ENCODE measurements at places on chromosomes 13 and 19. TPM values are rescaled to one million over a fixed set of nuclear protein-coding genes. Genes with fewer than 3 reads are reported as not detected.
A peak's percentile ranks its signal among the peaks of the same experiment; 100 is the strongest.

GRCh38 chr13:114131583-114132418, 622 bp downstream of the RASA3 start:
- no peaks in the 10 kb centered on the region for H3K36me3 ChIP-seq
- H3K27ac ChIP-seq, result peak overlapping the region; percentile 84
- H3K27me3 ChIP-seq, result no peaks in the 10 kb centered on the region
- peak; percentile 68 for DNase-seq
- H3K4me1 ChIP-seq, result peaks cover 55% of the 10 kb centered on the region

GRCh38 chr13:35926859-35927530, 204.2 kb downstream of the DCLK1 start:
- no peak overlapping the region for H3K4me3 ChIP-seq
- H3K27me3 ChIP-seq, result no peaks in the 10 kb centered on the region
- no peaks in the 10 kb centered on the region for H3K36me3 ChIP-seq
- DNase-seq, result no peak
- no peaks in the 10 kb centered on the region for H3K4me1 ChIP-seq

DNA sequence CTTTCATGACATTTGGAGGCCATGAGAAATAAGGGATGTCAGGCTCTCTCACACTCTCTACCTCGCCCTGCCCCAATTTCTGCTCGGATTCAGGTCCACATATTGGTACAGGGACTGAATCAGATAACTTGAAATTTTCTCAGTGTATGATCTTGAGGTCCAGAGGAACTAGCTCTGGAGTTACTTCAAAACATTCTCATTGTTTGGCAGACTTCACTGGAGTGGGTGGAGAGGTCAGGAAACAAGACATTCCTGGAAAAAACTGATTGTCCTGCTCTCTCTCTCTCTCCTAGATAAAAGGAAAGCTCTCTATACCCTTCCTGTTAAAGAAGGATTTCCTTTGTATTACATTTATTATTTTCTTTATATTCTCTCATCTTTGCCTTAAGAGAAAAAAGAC, 428.1 kb upstream of the DACH1 start:
- H3K27me3 ChIP-seq, result no peaks in the 10 kb centered on the region
- DNase-seq, result no peak
- no peaks in the 10 kb centered on the region for H3K4me1 ChIP-seq
- H3K36me3 ChIP-seq, result no peaks in the 10 kb centered on the region
- no peak overlapping the region for H3K4me3 ChIP-seq

DNA sequence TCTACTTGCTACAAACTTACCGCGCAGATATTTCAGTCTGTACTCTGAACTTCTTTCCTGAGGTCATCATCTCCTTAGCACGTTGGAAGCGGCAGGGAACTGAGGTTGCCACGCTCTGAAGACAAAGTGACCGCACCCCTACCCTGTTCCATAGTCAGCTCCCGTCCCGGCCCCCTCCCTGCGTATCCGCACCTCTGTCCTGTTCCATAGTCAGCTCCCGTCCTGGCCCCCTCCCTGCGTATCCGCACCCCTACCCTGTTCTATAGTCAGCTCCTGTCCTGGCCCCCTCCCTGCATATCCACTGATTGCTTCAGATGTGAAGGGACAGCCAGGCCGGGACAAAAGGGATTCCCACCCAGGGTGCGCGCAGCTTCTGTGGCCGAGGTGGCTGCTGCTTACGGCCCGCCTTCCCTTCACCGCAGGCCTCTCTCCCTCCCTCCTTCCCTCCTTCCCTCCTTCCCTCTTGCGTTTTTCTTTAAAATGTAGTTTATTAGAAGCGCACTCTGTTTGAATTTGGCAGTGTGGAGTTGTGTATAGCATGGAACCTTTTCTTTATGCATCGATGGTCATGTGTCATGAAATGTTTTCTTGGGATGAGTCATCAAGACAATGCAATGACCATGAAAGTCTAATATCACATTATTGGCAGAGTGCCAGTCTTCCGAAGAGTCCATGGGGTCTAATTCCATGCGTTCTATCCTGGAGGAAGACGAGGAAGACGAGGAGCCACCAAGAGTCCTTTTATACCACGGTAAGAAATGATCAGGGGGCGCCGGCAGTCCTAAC, 21.9 kb upstream of the NDUFS7 start:
- H3K36me3 ChIP-seq, result peaks cover 29% of the 10 kb centered on the region
- H3K4me3 ChIP-seq, result no peak overlapping the region
- H3K4me1 ChIP-seq, result peaks cover 31% of the 10 kb centered on the region
- H3K27ac ChIP-seq, result no peak overlapping the region
- no peaks in the 10 kb centered on the region for H3K27me3 ChIP-seq

GRCh38 chr19:48868114-48868886, at the start of gene PLEKHA4:
Gene PLEKHA4 (minus strand): TSS chr19:48868617. CDS start chr19:48867620, 997 bp downstream.
- H3K36me3 ChIP-seq, result no peaks in the 10 kb centered on the region
- DNase-seq, result no peak
- H3K4me3 ChIP-seq, result no peak within 1 kb of the TSS
- no peaks in the 10 kb centered on the region for H3K27me3 ChIP-seq
- no peak within 1 kb of the TSS for H3K27ac ChIP-seq
- H3K4me1 ChIP-seq, result peaks cover 12% of the 10 kb centered on the region

DNA sequence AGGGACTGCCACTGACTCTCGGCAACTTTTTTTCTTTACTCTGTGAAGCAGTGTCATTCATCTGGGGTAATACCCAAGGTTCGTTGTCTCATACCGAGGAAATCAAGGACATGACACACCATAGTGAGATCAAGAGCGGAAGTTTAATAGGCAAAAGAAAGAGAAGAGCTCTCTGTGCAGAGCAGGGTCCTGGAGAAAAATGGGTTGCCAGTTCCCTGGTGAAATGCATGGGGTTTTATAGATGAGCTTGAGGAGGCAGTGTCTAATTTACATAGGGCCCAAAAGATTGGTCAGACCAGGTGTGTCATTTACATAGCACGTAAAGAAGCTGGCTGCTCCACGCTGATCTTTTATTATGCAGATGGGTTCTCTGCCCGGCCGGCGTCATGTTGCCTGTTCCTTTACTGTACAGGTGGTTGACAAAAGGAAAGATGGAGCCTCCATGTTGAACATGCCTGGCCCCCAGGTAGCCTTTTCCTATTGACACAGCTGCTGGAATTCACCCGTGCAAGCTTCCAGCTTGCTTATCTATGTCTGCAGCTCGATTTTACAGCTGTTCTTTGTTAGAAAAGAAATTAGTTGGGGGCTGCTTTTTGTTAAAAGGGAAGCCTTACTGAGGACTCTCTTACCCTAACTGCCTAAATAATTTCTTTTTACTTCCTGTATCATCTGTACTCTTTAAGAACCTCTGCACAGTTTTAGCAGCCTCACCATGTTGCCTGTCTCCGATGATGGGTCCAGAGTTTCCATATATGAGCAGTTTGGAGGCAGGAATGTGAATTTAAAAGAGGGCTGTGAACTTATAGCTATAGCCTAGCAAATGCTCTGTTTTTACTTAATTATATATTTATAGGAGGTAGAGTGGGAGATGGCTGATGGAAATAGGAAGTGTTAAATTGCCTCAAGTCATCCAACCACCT, 98.0 kb upstream of the DIAPH3 start:
- H3K27me3 ChIP-seq, result peaks cover 2% of the 10 kb centered on the region
- no peak overlapping the region for H3K4me3 ChIP-seq
- no peak overlapping the region for H3K27ac ChIP-seq
- no peaks in the 10 kb centered on the region for H3K36me3 ChIP-seq
- H3K4me1 ChIP-seq, result no peaks in the 10 kb centered on the region
- no peak for DNase-seq

DNA sequence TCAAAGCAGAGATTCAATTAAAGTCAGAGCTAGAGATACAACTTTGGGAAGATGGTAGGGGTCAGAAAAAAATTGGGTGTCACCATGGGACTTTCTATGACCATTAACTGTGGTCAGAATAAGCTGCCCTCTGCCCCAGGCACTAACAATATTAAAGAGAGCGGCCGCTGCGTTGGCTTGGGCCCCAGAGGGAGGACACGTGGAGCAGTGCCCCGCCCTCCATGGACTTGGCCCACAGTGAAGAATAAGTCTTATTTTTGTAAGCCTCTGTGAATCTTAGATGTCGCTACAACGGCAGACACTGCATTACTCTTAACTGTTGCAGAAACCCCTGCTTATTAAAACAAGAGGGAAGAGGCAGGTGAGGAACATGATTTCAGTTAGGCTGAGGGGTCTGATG, 172.7 kb downstream of the UQCRFS1 start:
- no peak overlapping the region for H3K27ac ChIP-seq
- H3K27me3 ChIP-seq, result no peaks in the 10 kb centered on the region
- no peaks in the 10 kb centered on the region for H3K36me3 ChIP-seq

DNA sequence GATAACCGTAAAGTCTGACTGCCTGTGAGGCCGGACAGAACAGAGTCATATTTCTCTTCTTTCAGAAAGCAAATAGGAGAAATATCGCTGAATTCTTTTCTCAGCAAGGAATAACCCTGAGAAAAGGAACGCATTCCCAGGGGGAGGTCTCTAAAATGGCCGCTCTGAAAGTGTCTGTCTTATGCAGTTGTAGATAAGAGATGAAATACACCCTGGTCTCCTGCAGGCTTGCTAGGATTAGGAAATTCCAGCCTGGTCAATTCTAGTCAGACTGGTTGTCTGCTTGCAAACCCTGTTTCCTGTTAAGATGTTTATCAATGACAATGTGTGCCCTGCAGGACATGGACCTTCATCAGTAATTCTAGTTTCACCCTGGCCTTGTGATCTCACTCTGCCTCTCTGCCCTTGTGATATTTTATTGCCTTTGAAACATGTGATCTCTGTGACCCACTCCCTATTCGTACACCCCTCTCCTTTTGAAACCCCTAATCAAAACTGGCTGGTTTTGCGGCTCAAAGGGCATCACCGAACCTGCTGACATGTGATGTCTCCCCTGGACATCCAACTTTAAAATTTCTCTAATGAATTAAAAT, 934.8 kb upstream of the SPRY2 start:
- no peaks in the 10 kb centered on the region for H3K36me3 ChIP-seq
- DNase-seq, result no peak
- no peak overlapping the region for H3K27ac ChIP-seq
- H3K4me1 ChIP-seq, result no peaks in the 10 kb centered on the region
- no peak overlapping the region for H3K4me3 ChIP-seq
- no peaks in the 10 kb centered on the region for H3K27me3 ChIP-seq

- no peaks in the 10 kb centered on the region for H3K27me3 ChIP-seq
- no peak for DNase-seq
- no peak overlapping the region for H3K4me3 ChIP-seq
- peak overlapping the region; percentile 77 for H3K27ac ChIP-seq
- H3K36me3 ChIP-seq, result no peaks in the 10 kb centered on the region
Measured at GRCh38 chr19:43699506-43700394, 16.1 kb upstream of the IRGC start.

DNA sequence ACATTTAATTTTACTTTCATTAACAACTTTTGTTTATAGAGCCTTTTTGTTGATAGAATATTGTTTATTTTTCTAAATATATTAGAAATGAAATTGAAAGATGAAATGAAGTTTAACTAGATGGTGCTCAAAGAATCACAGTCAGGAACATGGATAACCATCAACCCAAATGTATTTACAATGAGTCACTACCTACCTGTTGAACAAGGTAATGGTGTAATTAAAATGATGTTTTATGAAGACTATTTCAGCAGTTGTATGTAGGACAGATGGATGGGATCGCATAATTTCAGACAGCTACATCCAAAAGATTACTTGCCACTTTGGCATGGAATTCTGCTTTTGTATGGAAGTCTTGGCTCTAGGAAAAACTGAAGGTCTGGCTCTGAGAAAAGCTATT, 403.6 kb upstream of the SLC10A2 start:
- H3K36me3 ChIP-seq, result no peaks in the 10 kb centered on the region
- H3K4me3 ChIP-seq, result no peak overlapping the region
- no peak overlapping the region for H3K27ac ChIP-seq
- DNase-seq, result no peak
- no peaks in the 10 kb centered on the region for H3K27me3 ChIP-seq
- H3K4me1 ChIP-seq, result no peaks in the 10 kb centered on the region

- no peaks in the 10 kb centered on the region for H3K36me3 ChIP-seq
- no peak overlapping the region for H3K27ac ChIP-seq
- no peaks in the 10 kb centered on the region for H3K4me1 ChIP-seq
- no peaks in the 10 kb centered on the region for H3K27me3 ChIP-seq
Measured at GRCh38 chr13:56396318-56396717, 744.4 kb upstream of the PRR20A start.

DNA sequence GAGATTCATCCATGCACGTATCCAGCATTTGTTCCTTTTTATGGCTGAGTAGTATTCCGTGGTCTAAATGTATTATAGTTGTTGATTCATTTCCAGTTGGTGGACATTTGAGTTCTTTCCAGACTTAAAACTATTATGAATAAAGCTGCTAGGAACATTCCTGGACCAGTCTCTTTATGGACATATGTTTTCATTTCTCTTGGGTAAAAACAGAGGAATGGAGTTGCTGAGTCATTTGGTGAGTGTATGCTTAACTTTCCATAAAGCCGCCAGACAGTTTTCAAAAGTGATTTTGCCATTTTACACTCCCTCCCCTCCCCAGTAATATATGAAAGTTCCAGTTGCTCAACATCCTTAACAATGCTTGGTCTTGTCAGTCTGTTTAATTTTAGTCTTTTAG, 116.4 kb downstream of the TSHZ3 start:
- no peak for DNase-seq
- no peaks in the 10 kb centered on the region for H3K4me1 ChIP-seq
- no peak overlapping the region for H3K4me3 ChIP-seq
- no peaks in the 10 kb centered on the region for H3K27me3 ChIP-seq
- no peak overlapping the region for H3K27ac ChIP-seq

- DNase-seq, result no peak
- H3K4me1 ChIP-seq, result no peaks in the 10 kb centered on the region
- H3K4me3 ChIP-seq, result no peak overlapping the region
- no peaks in the 10 kb centered on the region for H3K36me3 ChIP-seq
- H3K27me3 ChIP-seq, result no peaks in the 10 kb centered on the region
- no peak overlapping the region for H3K27ac ChIP-seq
Measured at GRCh38 chr13:66362485-66362884, 867.7 kb downstream of the PCDH9 start.

- peaks cover 16% of the 10 kb centered on the region for H3K36me3 ChIP-seq
- H3K4me3 ChIP-seq, result no peak overlapping the region
- H3K27ac ChIP-seq, result no peak overlapping the region
- H3K4me1 ChIP-seq, result no peaks in the 10 kb centered on the region
- no peak for DNase-seq
Measured at GRCh38 chr19:18672606-18673337, 10.7 kb upstream of the CRTC1 start.

- H3K27ac ChIP-seq, result no peak overlapping the region
- H3K27me3 ChIP-seq, result peaks cover 6% of the 10 kb centered on the region
- no peak overlapping the region for H3K4me3 ChIP-seq
- DNase-seq, result no peak
- H3K36me3 ChIP-seq, result no peaks in the 10 kb centered on the region
- peaks cover 7% of the 10 kb centered on the region for H3K4me1 ChIP-seq
Measured at GRCh38 chr19:4224470-4224869, 4.9 kb upstream of the EBI3 start.

DNA sequence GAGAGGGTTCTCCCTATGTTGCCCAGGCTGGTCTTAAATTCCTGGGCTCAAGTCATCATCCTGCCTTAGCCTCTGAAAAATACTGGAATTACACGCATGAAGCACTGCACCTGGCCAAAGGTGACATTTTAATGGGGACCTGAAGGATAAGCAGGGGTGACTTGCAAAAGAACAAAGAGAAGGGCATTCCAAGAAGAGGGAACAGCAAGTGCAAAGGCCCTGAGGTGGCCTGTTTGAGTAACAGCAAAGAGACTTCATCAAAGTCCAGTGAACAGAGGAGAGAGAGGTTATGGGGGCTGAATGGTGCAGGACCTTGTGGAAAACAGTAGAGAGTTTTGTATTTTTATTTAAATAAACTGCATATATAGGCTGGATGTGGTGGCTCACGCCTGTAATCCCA, 4.1 kb downstream of the CA11 start:
- peaks cover 42% of the 10 kb centered on the region for H3K4me1 ChIP-seq
- H3K36me3 ChIP-seq, result no peaks in the 10 kb centered on the region
- H3K27ac ChIP-seq, result no peak overlapping the region
- DNase-seq, result no peak
- H3K4me3 ChIP-seq, result no peak overlapping the region

Gene FGF22
- total RNA-seq, result 0.31 TPM

Gene PSMC4
- total RNA-seq, result 116 TPM

Gene PNMA8A
- total RNA-seq, result not detected

Gene POSTN
- not detected for total RNA-seq

Gene PPM1N
- total RNA-seq, result 5.1 TPM

Gene CEACAM4
- 0.52 TPM for total RNA-seq
